ENCODE measurements at places on chromosomes 16 and 17.

GRCh38 chr17:2071455-2072281, 16.8 kb downstream of the HIC1 start:
- no peak for DNase-seq

DNA sequence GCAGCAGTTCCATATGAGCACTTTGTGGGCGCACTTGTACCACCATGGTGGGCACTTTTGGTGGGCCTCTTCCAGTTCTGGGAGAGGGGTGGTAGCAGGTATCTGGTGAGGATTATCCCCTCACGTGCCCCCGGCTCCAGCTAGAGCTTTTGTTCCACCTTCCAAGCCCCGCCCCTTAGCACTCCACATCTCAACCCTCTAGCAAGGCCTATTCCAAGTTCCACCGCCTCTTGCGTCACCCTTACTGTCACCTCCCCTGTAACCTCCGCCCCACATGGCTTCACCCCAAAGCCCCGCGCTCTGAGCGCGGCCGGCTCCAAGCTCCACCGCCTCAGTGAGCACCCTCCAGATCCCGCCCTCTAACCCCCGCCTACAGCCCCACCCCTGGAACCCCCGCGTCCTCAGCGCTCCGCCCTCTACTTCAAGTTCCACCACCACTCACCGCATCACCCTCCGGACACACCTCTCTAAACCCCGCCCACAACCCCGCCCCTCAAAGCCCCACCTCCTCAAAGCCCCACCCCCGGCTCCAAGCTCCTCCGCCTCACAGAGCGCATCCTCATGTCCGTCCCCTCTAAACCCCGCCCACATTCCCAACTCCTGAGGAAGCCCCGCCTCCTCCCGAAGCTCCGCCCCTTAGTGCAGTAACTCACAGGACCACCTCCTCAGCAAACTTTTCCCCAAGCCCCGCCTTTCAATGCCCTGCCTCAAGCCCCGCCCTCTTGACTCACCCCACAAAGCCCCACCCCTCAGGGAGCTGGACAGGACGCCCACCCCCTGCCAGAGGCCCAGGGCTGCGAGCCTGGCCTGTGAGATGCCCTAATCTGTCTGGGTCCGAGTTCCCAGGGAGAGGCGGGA, 11.1 kb downstream of the SCN4A start:
- peak; percentile 74 for DNase-seq

DNA sequence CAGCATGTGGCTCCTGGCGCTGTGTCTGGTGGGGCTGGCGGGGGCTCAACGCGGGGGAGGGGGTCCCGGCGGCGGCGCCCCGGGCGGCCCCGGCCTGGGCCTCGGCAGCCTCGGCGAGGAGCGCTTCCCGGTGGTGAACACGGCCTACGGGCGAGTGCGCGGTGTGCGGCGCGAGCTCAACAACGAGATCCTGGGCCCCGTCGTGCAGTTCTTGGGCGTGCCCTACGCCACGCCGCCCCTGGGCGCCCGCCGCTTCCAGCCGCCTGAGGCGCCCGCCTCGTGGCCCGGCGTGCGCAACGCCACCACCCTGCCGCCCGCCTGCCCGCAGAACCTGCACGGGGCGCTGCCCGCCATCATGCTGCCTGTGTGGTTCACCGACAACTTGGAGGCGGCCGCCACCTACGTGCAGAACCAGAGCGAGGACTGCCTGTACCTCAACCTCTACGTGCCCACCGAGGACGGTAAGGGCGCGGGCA, 645 bp downstream of the NLGN2 start:
- DNase-seq: peak; percentile 34

DNA sequence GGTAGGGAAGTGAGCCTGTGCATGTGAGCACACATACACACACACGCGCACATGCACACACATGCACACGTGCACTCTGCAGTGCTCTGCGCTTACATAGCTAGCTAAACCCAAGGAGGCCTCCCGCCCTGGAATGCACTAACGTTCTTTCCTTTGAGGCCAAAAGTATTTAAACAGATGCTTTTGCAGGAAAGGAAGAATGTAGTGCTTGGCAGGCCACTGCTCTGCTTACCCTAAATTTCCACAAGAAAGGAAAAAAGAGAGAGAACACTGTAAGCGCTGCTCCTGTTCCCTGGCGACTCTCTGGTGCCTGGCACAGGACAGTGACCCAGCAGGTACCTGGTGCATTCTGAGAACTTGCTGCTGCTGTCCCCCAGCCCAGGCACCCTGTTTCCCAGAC, 31.3 kb upstream of the MRPS23 start:
- DNase-seq: no peak

- DNase-seq: no peak
These were observed 60.9 kb downstream of the SRCIN1 start for GRCh38 chr17:38544839-38545209.

DNA sequence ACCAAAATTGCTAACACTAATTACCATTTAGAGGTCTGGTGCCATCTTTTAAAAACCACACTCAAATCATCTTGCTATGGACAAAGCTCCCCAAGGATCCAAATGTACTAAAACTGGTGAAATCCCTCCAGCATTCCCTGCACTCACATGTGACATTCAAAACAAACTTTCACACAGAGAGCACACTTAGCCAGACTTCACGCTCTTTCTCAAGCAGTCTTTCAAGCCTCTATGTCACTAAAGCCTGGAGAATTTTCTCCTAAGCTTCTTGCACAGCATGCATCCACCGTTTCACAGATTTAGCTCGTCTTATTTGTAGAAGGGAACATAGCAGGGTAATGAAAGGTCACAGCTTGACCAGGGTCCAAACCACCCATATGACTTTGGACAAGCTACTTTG, 19.3 kb downstream of the CMTM3 start:
- DNase-seq: no peak

- DNase-seq: no peak
These were observed 18.6 kb upstream of the LONP2 start for GRCh38 chr16:48225456-48225855.

DNA sequence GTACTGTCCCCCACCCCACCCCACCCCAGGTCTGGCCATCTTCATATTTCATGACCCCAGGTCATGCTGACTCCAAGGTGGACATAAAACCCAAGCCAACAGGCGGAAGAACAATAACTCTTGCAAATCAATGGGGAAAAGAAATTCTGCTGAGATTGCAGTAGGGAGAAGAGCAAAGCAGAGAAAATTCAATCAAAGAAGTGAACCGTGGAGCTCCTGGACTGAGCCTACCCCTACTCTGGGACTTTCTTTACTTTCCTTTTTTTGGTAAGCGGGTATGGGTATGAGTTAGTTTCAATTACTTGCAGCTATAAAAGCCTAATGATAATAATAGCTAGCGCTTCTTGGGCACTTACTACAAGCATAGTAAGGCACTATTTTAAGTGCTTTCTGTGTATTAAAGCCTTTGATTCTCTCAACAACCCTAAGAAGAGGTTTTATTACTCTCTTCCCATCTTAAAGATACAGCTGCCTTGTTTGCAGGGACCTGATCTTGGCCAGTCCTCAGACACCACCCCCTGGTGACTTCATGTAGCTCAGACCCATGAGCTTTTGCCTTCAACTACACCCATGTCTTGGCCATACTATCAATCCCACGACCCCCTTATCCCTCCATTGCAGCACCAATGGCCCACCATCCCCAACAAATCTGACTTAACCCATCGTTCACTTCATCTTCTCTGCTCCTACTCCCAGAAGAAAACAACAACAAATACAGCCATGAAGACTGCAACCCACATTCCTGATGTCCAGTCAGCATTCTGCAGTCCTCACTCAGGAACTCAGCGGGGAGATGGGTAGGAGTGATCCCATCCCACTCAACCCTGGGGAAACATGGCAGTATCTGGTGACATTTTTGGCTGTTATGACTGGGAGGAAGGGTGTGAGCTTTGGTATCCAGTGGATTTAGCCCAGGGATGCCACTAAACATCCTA, 4.4 kb downstream of the GGA2 start:
- no peak for DNase-seq

DNA sequence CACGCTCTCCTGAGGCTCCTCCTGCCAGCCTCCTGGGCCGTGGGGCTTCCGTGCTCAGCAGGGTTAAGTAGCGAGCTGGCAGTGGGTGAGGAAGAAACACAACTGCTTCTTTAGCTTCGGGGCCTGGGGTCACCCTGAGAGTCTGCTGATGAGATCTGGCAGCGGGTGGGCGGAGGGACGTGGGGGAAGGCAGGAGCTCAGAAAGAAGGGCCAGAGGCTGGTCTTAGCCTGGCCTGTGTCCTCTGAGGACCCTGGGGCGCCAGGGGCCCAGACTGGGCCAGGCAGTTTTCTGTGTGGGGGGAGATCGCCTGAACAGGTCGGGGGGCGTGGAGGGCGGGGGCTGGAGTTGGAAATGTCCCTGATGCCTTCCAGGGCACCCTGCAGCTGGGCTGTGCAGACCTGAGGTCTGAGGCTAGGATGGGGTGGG, 97.8 kb upstream of the GSE1 start:
- DNase-seq: no peak

GRCh38 chr17:69558796-69559195, 144.3 kb downstream of the MAP2K6 start:
- no peak for DNase-seq

GRCh38 chr16:80569440-80570105, 28.8 kb downstream of the DYNLRB2 start:
- no peak for DNase-seq

GRCh38 chr17:57994436-57994835, 6.4 kb upstream of the VEZF1 start:
- no peak for DNase-seq

DNA sequence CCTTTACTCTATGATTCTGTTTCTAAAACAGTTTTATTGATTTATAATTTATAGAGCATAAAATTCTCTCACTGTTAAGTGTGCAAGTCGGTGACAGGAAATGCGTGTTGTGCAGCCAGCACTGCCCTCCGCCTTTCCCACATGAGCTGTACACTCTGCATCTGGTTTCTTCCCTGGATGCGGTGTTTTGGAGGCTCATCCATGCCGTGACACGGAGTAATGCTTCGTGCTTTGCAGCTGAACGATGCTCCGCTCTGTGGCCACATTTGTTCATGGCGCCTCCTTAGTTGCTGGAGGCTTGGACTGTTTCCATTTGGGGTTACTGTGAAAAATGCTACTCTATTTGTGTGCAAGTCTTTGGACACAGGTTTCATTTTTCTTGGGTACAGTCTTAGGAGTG, 7.2 kb upstream of the IGFALS start:
- DNase-seq: no peak

GRCh38 chr17:65558683-65559460, 2.6 kb downstream of the AXIN2 start:
- DNase-seq: no peak

GRCh38 chr17:57294629-57295501, 38.5 kb downstream of the MSI2 start:
- peak; percentile 42 for DNase-seq

DNA sequence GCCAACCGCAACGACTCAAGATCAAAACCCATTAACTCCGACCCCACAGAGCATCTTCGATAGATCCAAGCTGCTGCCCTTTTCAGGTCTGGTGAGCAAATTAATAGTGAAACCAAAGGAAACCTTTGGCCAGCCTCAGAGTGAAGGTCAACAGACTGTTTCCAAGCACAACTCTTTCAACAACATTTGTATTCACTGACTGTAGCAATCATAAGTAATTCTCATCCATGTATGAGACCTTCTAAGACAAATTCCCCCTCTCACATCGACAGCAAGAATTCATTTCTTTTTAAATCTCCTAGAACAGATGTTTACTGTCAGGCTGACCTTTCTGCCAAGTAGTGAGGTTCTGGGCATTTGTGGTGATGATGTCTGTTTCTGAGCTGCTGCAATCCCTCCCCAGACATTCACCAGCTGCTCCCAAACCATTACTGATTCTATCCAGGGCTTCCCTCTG, 64.2 kb downstream of the SLC39A11 start:
- DNase-seq: no peak

- no peak for DNase-seq
These were observed 6.2 kb downstream of the FOXK2 start for GRCh38 chr17:82525712-82526111.

GRCh38 chr17:11589716-11590115, 8.6 kb upstream of the DNAH9 start:
- no peak for DNase-seq

GRCh38 chr16:89667633-89668032, 10.0 kb downstream of the SPATA33 start:
- no peak for DNase-seq

- DNase-seq: no peak
These were observed 119.6 kb upstream of the HAS3 start for GRCh38 chr16:68985855-68986254.

DNA sequence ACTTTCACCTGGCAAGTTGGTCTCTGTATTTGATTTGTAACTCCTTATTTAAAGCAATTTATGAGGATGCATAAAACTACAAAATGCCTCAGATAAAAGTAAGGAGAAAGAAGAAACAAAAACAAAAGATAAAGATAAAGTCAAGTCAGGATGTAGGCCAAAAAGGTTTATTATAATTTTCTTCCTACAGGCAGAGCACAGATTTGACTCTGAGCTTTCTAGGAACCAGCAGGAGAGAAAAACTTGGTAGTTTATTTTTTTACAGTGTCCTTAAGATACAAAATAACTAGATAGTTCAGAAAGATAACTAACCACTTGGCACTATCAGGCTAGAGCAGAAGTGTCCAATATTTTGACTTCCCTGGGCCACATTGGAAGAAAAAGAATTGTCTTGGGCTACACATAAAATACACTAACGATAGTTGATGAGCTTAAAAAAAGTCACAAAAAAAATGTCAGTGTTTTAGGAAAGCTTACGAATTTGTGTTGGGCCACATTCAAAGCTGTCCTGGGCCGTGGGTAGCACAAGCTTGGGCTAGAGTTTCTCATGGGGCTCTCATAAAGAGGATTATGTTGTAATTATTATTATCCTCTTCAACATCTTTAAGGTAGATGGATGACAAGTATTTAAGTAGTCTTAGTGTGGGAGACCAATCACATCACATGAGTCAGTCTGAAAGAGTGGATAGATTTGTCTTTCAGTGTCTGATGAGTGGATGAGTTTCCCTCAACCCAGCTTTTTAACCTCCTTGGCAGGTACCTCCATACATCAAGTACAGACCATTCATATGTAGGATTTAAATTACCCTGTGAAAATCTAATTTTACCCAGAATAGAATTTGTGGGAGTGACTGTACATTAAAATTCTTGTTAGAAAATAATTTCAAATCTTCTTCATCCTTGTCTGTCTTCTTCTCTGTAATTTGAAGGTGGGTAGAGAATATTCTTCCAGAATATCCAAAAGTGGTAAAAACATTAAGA, 17.0 kb downstream of the PAFAH1B1 start:
- DNase-seq: no peak

DNA sequence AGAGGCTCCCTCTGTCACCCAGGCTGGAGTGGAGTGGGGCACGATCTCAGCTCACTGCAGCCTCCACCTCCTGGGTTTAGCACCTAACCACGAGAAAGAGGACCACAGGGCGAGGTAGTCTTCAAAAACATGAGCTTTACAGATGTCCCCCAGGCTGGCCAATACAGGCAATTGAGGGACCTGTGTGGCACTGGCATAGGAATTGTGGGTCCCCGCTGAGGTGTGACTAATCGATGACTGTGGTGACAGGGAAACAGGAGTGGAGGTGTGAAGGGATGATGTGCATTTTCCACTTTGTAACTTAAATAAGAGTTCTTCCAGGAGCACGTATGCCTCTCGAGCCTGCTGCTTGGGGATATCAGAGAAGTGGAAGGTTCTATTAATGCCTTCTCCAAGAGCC, 12.6 kb upstream of the ARHGAP17 start:
- DNase-seq: no peak
